ENCODE measurements at places on chromosomes 13 and 19. TPM values are rescaled to one million over a fixed set of nuclear protein-coding genes. Genes with fewer than 3 reads are reported as not detected.

SULT2B1 gene
- total RNA-seq = not detected

LAIR1 gene
- 79.2 TPM for total RNA-seq

DZIP1 gene
- total RNA-seq = 0.17 TPM

IQCN gene
- total RNA-seq = 5.2 TPM

PLVAP gene
- not detected for total RNA-seq

SMIM44 gene
- not detected for total RNA-seq

JSRP1 gene
- total RNA-seq = 1.1 TPM

ATP1A3 gene
- 7.1 TPM for total RNA-seq

SIGLEC11 gene
- not detected for total RNA-seq

GRCh38 chr19:1136621-1137317 is 33.0 kb downstream of the GPX4 start:
- DNase-seq = no peak
- no peak overlapping the region for H3K4me3 ChIP-seq
- H3K27me3 ChIP-seq = no peaks in the 10 kb centered on the region

DNA sequence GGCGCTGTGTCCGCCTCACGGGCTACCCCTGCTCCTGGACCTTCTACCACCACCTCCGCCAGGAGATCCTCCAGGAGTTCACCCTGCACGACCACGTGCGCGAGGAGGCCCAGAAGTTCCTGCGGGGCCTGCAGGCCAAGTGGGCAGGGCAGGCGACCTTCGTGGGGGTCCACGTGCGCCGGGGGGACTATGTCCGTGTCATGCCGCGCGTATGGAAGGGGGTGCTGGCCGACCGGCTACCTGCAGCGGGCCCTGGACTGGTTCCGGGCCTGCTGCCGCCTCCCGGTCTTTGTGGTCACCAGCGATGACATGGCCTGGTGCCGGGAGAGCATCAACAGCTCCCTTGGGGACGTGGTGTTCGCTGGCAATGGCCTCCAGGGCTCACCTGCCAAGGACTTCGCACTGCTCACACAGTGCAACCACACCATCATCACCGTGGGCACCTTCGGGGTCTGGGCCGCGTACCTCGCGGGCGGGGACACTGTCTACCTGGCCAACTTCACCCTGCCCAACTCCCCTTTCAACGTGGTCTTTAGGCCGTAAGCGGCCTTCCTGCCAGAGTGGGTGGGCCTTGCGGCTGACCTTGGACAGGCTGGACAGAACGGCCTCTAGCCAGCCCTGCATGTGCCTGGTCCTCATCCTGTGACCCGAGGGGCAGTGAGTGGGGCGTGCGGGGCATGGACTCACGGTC is 7.8 kb upstream of the NTN5 start:
- DNase-seq = no peak
- H3K4me3 ChIP-seq = no peak overlapping the region
- H3K4me1 ChIP-seq = no peaks in the 10 kb centered on the region
- no peak overlapping the region for H3K27ac ChIP-seq
- H3K27me3 ChIP-seq = peaks cover 3% of the 10 kb centered on the region

DNA sequence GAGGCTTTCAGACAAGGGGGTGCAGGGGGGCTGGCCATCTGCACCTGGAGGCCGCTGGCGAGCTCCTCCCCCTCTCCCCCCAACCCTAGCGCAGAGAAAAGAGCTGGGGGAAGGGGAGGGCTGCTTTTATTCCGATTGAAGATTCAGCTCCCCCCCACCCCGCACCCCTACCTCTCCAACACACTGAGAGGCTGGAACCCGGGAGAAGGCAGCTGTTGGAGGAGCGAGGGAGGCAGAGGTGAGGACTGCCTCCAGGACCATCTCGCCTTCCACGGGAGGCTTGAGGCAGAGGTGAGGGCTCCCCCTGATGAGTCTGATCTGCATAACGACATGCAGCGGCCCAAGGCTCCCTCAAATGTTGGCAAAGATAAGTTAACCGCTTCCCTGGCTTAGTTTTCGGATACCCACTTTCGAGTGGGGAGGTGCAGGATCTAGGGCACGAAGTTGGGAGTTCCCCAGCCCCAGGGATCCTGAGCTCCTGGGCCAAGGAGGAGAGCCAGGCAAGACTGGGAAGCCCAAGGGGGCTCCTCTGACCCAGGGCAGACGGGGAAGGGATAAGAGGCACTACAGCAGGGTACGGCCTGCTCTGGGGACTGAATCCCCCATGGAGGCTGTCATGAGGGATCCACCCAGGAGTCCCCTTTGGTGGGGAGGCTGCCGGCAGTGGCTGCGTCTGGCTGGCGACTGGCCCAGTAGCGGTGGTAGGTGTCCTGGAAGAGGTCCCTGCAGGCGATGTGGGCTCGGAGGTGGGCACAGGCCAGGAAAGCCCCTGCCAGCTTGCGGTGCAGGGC is 1.2 kb upstream of the NUMBL start:
- no peaks in the 10 kb centered on the region for H3K27me3 ChIP-seq
- peak overlapping the region; percentile 44 for H3K4me3 ChIP-seq
- H3K36me3 ChIP-seq = peaks cover 3% of the 10 kb centered on the region
- DNase-seq = no peak
- H3K4me1 ChIP-seq = peaks cover 3% of the 10 kb centered on the region
- no peak overlapping the region for H3K27ac ChIP-seq

DNA sequence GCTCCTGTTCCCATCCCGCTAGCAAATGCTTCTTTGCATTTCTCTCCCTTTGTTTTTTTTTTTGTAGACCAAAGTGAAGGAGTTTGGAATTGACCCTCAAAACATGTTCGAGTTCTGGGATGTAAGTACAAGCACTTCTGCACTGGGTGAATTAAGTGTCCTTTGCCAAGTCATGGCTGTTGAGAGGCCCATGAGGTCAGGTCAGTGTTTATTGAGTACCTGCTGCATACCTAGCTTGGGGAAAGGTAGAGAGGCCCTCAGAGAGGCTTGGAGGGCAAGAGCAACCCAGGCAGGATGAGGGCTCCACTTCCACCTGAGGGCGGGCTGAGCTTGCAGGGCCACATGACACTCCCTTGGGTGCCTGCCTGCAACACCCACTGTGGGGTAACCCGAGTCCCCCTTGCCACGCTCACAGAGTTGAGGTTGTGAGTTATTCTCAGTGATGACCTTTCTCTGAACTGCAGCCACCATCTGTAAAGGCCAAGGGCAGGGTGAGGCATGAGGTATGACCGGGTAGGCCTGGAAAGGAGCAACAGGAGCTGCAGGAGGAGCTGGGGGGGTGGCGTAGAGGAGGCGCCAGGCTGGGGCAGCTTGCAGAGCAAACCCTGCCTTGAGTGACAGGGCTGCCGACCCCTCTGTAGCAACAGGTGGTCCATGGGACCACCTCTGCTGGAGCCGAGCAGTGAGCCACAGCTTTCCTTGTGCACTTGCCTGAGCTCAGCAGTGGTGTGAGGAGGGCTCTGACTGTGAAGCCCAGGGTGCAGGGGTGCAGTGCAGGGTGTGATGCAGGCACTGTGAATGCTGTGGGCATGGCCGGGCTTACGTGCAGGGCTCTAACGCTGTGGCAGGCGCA is 16.6 kb downstream of the GPI start:
- no peak overlapping the region for H3K4me3 ChIP-seq
- H3K4me1 ChIP-seq = peaks cover 6% of the 10 kb centered on the region
- H3K27me3 ChIP-seq = no peaks in the 10 kb centered on the region
- H3K27ac ChIP-seq = no peak overlapping the region

GRCh38 chr19:58500242-58500641 is 11.6 kb downstream of the SLC27A5 start:
- no peaks in the 10 kb centered on the region for H3K27me3 ChIP-seq
- H3K4me3 ChIP-seq = no peak overlapping the region
- H3K36me3 ChIP-seq = peaks cover 1% of the 10 kb centered on the region
- H3K27ac ChIP-seq = peak overlapping the region; percentile 80
- peak; percentile 36 for DNase-seq

DNA sequence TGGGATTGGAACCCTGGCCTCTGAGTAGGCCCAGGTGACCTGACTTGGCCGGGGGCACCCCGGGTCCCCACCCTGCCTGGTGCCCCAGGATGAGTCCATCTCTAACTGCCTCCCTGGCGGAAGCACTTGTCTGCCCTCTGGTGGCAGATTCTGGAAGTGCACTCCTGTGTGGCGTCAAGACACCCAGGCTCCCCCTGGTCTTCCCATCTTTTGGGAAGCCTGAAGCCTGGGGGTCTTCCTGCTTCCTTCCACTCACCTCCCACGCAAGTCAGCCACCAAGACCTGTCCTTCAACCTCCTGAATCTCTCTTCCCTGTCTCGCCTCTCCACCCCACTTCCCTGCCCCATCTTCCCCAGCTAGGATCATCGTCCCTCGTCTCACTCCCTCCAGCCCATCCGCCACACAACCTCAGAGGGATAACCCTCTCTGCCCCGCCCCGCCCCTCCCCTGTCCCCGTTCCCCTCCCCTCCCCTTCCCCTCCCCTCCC is 7.4 kb downstream of the RABAC1 start:
- peak overlapping the region; percentile 61 for H3K27ac ChIP-seq
- peak; percentile 91 for DNase-seq
- no peaks in the 10 kb centered on the region for H3K27me3 ChIP-seq

DNA sequence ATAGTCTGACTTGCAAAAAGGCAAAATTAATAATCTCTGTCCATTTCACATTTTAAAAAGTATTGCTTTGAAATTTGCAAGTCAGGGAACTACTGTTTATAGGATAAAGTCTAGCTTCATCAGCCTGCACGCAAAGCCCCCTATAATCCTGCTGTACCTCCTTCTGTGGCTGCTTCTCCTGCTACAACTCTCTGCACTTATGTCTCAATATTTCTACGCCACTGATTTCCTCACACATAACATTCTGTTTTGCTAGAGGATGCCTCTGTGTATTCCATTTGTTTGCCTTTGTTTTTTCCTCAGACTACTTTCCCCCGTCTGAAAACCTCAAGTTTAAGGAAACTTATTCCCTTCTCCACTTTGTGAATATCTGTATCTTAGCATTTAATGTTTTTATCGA is 389.9 kb downstream of the RFC3 start:
- H3K4me1 ChIP-seq = no peaks in the 10 kb centered on the region
- H3K27me3 ChIP-seq = no peaks in the 10 kb centered on the region
- no peak overlapping the region for H3K27ac ChIP-seq

DNA sequence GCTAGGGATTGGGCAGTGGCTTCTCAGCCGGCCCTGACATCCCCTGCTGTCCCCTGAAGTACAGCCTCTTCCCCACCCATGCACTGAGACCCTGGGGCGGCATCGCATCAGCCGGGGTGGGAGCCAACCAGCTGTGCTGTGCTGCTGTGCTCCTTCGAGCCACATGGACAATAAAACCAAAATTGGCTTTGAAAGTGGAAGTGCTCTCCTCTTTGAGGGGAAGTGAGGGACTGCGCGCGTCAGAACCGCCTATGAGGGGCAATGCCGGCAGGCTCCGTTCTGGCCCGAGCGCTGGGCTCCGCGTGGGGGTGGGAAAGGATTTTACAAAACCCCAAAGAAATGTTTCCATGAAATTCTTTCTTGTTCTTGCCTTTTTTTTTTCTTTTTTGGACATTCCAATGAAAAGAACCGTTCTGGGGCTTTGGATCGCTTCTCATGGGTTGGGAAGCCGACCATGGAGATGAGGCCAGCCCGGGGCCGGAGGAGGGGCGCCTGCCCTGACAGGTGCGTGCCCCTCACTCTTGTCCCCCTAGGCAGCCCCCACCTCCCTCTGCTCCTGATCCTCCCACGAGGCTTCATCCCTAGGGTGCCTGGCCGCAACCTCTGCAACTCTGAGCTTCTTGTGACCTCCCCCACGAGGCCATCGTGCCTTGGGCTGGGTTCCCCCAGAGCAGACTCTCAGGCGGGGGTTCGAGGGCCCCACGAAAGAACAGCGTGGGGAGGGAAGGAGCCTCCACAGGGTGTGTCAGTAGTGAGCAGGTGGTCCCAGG is 22.6 kb downstream of the KLHL26 start:
- H3K36me3 ChIP-seq = no peaks in the 10 kb centered on the region
- H3K4me1 ChIP-seq = peaks cover 14% of the 10 kb centered on the region
- no peak overlapping the region for H3K27ac ChIP-seq
- no peak for DNase-seq
- H3K4me3 ChIP-seq = no peak overlapping the region
- no peaks in the 10 kb centered on the region for H3K27me3 ChIP-seq

GRCh38 chr13:113898391-113898790 is 34.5 kb upstream of the GAS6 start:
- no peak for DNase-seq
- peaks cover 33% of the 10 kb centered on the region for H3K27me3 ChIP-seq
- no peak overlapping the region for H3K27ac ChIP-seq
- H3K36me3 ChIP-seq = peaks cover 2% of the 10 kb centered on the region

GRCh38 chr19:315811-316210 is 24.6 kb upstream of the PLPP2 start:
- no peak overlapping the region for H3K27ac ChIP-seq
- no peak overlapping the region for H3K4me3 ChIP-seq
- peaks cover 3% of the 10 kb centered on the region for H3K4me1 ChIP-seq
- no peak for DNase-seq
- peaks cover 30% of the 10 kb centered on the region for H3K36me3 ChIP-seq

DNA sequence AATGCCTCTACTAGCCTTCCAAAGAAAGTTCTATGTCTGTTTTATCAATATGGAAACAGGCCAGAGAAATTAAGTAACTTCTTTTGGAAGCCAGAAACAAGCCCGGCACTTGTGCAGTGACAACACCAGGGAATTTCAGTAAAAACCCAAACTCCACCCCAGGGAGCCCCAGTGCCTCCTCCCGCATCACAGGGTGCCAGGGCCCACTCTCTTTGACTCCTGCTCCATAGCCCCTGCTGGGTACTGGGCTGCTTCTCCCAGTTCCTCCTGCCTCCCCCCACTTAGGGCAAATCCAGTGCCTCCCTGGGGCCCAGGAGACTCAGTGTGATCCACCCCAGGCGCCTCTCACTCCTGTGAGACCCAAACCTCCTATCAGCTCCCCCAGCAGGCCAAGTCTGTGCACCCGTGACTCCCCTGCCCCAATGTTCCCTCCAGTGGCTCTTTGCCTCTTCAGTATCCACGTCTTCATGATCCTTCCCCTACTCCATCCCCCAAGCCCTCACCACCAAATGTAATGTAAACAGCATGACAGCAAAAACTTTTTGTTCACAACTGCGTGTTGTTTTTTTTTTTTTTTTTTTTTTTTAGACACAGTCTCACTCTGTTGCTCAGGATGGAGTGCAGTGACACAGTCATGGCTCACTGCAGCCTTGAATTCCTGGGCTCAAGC is 2.3 kb upstream of the FFAR3 start:
- H3K27ac ChIP-seq = no peak overlapping the region
- no peak for DNase-seq
- no peaks in the 10 kb centered on the region for H3K36me3 ChIP-seq

- H3K27ac ChIP-seq = no peak overlapping the region
- peaks cover 29% of the 10 kb centered on the region for H3K27me3 ChIP-seq
- no peaks in the 10 kb centered on the region for H3K36me3 ChIP-seq
- peaks cover 14% of the 10 kb centered on the region for H3K4me1 ChIP-seq
Observed at GRCh38 chr19:55158848-55159749, 1.6 kb upstream of the TNNI3 start.

GRCh38 chr13:95378603-95379002 is 77.4 kb upstream of the ABCC4 start:
- H3K4me1 ChIP-seq = peaks cover 1% of the 10 kb centered on the region
- DNase-seq = no peak
- H3K36me3 ChIP-seq = no peaks in the 10 kb centered on the region
- peaks cover 16% of the 10 kb centered on the region for H3K27me3 ChIP-seq
- H3K4me3 ChIP-seq = no peak overlapping the region
